ENCODE measurements at places on chromosomes 2 and 18. TPM values are rescaled to one million over a fixed set of nuclear protein-coding genes. Genes with fewer than 3 reads are reported as not detected.

MC2R gene
- not detected for polyA plus RNA-seq

LONRF2 gene
- 0.03 TPM for polyA plus RNA-seq

FBLN7 gene
- polyA plus RNA-seq = 5.1 TPM

DNA sequence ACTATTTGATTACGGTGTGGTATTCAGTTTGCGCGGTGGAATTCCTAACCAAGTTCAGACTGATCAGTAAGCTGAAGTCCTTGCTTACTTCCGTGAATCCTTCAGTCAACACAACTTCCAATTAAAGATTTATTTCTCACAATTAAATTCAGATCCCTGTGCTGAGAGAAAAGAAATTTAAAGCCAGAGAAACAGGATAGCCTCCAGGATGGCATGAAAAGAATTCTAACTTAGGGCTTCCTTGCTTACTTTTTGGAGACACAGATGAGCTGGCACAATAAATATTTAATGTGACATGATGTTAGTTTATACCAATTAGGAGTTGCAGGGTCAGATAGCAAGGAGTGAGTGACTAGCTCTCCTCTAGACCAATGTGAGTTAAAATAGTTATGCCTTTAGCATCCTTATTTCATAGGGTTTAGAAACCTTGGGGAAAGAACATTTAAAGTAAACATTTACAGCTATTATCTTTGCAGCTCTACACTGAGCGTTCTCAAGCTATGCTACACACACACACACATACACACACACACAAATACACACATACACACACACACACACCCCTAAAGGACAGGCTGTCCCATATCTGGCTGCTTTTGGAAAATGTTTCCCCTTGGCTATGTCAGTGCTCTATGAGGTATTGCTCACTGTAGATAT lies 151.0 kb downstream of the TRIB2 start:
- DNase-seq = peak; percentile 75

SERPINB4 gene
- polyA plus RNA-seq = not detected

VWC2L gene
- not detected for polyA plus RNA-seq

DNA sequence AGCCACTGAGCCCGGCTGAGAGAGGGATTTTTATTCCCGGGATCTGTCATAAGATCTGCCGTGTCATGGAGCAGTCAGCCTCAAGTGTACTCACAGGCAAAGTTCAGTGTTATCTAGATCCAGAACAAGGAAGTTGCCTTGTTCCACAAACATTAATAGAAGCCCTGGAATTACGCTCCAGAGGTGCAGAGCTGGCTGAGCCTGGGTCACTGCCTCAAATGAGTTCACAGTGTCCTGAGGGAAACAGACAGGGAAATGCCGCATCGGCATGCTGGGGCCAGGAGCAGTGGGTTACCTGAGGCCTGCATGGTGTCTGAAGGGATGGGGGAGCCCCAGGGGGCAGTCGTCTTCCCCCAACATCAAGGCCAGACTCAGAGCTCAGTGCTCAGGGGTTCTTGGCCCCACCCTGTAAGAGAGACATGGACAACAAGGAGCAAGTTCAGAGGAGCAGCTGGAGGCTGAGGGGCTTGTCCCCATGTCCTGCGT lies 42.7 kb upstream of the ODC1 start:
- no peak for DNase-seq

- DNase-seq = no peak
Measured at GRCh38 chr18:57980573-57981307, 63.3 kb upstream of the NEDD4L start.

- peak; percentile 56 for DNase-seq
Measured at GRCh38 chr2:201618744-201619662, 24.3 kb downstream of the TMEM237 start.

DNA sequence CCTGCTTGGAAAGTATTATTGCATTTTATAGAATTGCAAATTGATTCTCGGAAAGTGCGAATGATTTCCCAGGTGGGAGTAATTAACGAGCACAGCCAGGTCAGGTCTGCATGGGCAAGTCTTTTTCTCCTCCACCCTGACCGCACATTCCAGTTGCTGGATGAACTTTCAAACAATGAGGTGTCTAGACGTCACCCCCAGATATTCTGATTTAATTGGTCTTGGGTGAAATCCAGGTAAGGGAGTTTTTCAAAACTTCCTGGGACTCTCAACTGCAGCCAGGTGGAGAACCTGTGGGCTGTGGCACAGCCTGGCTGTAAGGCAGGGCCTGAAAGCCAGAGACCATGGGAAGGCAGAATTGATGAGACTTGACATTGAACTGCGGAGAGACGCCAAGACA lies 15.9 kb upstream of the RNF152 start:
- DNase-seq = no peak

All from fibroblast of lung (primary cell).